ENCODE measurements at places on chromosomes 4 and X.

GRCh38 chr4:112526061-112526460 lies 10.1 kb upstream of the NEUROG2 start:
- DNase-seq = no peak

- no peak for DNase-seq
Observed at GRCh38 chr4:72489267-72489666, 79.8 kb downstream of the ADAMTS3 start.

GRCh38 chrX:24117258-24117657 lies 32.3 kb upstream of the ZFX start:
- DNase-seq = no peak

- no peak for DNase-seq
Observed at GRCh38 chr4:76954489-76954888, 4.9 kb downstream of the SEPTIN11 start.

- DNase-seq = no peak
Observed at GRCh38 chr4:10239982-10240654, 123.5 kb upstream of the WDR1 start.

DNA sequence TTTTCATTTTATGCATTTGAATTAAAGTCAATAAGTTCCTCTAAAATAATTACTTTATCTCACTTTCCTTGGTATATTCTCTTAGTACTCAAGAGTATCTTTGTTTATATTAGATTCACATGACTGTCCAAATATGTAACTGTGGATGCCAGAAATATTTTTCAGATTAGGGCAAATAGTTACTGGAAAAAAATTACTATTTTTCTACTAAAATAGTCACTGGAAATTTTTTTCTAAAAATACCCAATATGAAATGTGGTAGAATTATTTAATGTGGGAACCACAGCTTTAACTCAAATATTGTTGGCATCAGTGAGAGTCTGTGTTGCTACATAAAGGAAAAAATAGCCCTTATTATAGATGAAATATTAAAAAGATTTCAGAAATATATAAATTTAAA lies 70.4 kb upstream of the NMU start:
- DNase-seq = no peak

DNA sequence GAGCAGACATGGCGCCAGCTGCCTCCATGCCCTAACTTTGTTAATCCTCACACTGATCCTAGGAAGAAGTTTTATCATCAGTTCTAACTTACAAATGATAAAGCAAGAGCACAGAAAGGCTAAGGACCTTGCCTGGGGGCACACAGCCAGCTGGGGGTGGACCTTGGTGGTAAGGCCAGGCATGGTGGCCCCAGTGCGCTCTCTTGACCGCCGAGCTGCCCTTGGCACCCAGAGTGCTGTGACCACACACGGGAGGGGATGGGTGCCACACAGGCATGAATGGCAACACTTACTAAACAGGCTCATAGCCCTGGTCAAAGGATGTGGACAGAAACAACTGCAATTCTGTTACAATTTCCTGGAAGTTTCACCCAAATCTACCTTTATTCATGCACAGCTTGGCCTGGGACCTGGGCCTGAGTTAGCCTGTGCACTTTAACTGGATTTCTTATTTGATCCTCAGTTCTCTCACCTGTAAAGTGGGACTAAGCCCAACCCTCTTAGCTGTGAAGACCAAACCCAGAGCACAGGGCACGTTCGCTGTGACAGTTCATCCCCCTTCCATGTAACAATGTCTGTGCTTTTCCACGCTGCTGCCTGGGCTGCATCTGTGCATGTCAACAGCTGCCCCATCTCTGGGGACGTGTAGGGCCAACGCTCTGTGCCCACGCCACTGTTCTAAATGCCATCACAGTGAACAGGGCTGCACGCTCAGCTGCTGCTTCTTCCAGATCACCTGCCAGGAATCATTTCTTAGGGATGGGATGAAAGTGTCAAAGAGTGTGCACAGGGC lies 44.8 kb downstream of the ACOX3 start:
- no peak for DNase-seq

DNA sequence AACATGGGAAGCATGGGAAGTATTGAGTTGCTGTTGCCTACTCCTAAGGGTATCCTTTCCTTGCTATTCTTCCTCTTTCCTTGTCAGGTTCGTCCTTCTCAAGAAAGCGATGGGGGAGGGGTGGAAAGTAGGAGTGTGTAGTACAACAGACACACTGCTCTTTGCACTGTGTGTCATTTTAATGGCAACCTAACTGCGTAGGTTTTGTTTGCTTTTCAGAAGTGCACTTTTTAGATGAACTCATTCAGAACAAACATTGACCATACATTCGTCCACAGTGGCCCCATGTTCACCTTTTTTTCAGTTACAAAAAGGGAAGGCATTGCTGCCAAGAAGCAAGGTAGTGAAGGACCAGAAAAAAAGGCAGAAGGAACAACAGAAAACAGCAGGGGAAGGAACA lies 10.2 kb upstream of the YIPF6 start:
- no peak for DNase-seq

- no peak for DNase-seq
Observed at GRCh38 chr4:67934628-67935027, 28.7 kb downstream of the TMPRSS11A start.

- DNase-seq = no peak
Observed at GRCh38 chr4:108383157-108383556, 214.4 kb upstream of the LEF1 start.

DNA sequence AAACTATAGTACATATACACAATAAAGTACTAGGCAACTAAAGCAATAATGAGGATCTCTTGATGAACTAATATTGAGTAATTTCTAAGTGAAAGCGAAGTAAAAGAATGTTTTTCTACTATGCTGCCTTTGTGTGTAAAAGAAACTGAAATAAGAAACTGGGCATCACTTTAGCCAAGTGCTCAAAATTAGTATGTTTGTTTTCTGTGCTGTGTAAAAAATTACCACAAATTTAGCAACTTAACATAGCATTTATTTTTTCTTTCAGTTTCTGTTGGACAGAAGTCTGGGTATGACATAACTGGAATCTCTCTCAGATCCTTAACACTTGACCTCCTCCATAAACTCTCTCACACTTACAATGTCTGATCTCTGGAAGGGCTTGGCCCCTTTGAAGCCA lies 687.1 kb upstream of the MAGEB2 start:
- DNase-seq = no peak

- peak; percentile 91 for DNase-seq
Observed at GRCh38 chr4:128307123-128307571, 19.5 kb upstream of the PGRMC2 start.

DNA sequence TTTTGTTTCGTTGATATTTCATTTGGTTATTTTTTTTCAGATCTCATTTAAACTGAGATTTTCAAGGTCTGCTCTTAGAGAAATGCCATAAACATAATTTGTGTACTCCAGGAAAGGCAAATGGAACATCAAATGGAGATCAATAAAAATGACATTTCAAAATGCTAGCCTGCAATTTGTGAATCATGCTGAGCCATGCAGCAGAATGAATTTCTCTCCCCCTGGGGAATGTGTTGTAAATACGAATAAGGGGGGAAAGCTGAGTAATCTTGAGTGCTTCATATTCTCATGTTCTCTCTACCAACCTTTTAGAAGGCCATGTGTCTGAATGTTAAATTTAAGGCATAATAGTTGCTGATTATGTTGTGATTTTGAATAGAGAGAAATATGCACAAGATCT lies 7.8 kb downstream of the ZCCHC4 start:
- DNase-seq = no peak

GRCh38 chr4:3523628-3524221 lies 8.5 kb downstream of the LRPAP1 start:
- DNase-seq = no peak

- no peak for DNase-seq
Observed at GRCh38 chr4:25810461-25811373, 52.1 kb downstream of the SEL1L3 start.

GRCh38 chr4:159902648-159903047 lies 799.8 kb downstream of the RAPGEF2 start:
- DNase-seq = no peak

DNA sequence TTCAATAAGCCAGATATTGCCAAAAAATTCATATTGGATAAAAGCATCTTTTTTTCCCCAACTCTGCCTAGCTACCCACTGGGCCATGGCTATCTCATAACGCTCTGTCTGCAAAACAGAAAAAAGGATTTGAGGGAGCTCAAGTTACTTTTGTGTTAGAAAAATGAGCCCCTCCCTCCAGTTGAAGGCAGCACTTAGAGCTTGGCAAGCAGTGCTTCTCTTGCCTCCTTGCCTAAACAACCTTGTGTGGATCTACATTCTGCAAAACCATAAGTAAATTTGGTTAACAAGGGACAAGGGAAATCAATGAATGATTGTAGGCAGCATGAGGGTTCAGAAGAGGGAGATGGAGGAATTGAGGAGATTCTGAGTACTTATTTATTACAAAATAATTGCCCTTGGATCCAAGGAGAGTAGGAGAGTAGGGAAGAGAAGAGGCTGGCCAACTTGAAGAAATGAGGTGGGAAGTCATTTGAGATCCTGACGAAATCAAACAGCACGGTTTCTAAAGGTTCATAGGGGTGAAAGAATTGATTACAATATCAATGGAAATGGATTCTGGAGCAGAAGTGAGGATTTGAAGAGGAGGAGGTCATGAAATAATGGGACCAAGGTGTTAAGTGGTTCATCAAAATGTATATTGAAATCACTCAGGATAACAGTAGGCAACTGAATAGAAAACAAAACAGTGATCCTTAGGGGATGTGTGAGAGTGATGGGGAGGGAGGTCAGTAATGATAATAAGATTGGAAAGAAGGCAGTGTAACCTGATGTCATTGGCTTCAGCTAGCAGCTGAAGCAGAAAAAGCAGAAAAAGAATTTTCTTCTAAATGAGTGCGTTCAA lies 434.8 kb upstream of the IGFBP7 start:
- no peak for DNase-seq

GRCh38 chr4:150609131-150609530 lies 27.2 kb downstream of the MAB21L2 start:
- DNase-seq = no peak

DNA sequence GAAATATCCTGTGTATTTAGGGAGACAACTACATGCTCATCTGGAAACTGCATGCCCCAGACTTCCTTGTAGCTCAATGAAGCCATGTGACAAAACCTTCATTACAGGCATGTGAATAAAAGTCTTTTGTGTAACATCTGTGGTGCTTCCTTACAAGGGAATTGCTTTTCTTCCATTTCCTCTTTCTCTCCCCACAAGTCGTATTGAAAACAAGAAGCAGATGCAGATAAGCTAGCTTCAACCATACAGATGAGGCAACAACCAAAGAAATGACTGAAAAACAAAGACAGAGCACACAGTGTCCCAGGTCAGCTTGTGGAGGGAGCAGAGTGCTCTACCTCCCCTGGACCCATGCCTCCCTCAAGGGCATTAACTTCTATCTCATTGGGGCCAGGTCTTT lies 115.8 kb upstream of the INPP4B start:
- no peak for DNase-seq

GRCh38 chrX:69365349-69365748 lies 138.8 kb upstream of the NALF2 start:
- DNase-seq = no peak

DNA sequence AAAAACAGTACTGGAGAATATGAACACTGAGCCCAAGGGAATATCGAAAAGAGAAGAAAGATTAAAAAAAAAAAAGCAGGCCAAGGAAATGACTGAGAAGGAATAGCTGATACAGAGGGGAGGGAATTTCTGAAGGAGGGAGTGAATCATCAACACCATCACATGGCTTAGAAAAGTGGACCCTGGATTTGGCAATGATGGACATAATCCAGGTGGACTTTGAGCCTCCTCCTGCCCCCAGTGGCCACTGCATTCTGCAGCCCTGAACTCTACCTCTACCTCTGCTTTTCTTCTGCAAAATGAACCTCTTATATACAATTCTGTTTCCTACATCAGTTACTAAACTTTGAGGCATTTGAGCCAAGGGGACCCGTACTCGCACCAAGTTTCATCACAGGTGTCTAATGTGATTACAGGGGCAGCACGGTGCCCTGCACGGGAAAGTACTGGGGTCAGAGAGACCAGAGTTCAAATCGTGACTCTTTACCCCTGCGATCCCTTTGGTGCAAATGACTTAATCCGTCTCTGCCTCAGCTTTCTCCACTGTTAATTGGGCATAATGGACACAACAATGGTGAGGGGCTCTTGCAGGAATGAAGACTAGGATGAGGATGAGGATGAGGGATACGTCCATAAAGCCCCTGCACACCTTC lies 1.1 kb downstream of the OCIAD2 start:
- DNase-seq = no peak

GRCh38 chr4:15893962-15894361 lies 44.6 kb downstream of the FGFBP1 start:
- DNase-seq = no peak

DNA sequence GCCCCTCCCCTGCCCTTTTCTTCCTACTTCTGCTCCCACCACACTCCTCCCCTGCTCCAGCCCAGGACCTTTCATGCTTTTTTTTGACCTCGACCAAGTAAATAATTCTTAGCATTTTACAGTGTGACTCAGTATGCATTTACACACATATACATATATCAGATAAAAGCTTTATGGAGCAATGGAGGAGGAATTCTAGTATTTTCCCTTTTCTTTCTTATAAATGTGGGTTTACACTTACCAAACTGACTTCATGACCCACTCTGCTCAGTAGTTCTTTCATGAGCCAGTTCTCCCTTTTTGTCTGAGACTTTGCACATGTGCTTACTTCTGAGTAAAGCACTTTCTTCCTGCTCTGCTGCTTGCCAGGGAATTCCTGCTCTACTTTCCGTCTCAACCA lies 111.8 kb upstream of the H2AZ1 start:
- no peak for DNase-seq

DNA sequence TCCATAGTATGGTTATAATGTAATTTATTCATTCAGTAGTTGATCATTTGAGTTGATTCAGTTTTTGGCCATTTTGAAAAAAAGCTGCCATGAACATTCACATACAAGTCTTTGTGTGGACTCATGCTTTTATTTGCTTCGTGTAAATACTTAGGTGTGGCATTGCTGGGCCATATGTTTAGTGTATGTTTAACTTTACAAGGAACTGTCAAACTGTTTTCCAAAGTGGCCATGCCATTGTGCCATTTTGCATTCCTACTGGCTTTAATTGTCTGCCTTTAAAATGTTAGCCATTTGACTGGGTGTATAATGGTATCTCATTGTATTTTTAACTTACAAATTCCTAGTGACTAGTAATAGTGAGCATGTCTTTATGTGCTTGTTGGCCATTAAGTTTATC lies 8.8 kb downstream of the MTM1 start:
- no peak for DNase-seq

GRCh38 chr4:53633608-53634007 lies 42.3 kb upstream of the LNX1 start:
- no peak for DNase-seq

DNA sequence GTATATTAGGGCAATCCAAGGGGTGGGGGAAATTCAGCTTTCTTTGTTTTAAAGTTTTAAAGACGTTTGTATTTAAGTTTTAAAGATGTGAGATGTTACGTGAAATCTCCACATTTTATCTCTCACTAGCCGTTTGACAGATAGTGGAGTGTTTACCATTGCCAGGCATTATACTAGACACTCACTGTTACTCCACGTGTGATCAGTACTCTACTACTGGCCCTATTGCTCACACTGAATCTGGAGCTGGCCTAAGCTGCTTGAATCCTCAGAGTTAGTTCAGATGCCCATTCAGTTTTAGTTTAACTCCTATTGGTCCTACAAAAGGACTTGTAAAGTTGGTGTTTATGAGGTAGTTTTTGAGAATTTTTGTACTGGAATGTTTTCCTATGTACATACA lies 4.5 kb downstream of the ADAD1 start:
- DNase-seq = no peak
